ENCODE measurements at places on chromosomes 16 and 17.

DNA sequence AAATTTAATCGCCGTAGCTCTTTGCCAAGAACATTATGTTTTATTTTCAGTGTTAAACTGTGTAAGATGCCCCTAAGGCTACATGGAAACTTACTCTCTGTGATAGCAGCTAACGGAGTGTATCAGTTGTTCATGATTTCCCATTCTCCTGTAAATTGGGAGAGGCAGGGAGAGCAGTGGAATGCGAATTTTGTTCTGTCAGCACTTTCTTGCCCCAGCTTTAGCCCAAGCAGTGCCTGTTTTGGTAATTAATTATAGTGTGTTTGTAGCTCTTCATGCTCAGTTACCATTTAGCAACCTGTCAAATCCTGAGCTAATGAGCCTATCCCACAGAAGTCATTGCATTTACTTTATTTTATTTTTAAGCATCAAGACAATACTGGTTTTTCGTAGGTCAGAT is 475.1 kb upstream of the RBFOX1 start:
- no peak for DNase-seq

- DNase-seq, result no peak
These were observed 35.2 kb upstream of the KIFC3 start for GRCh38 chr16:57837305-57838125.

GRCh38 chr17:61411261-61412142 is 11.9 kb downstream of the TBX2 start:
- DNase-seq, result peak; percentile 47

GRCh38 chr16:23052221-23052620 is 97.0 kb downstream of the USP31 start:
- DNase-seq, result no peak

GRCh38 chr16:75044800-75045361 is 46.1 kb downstream of the ZNRF1 start:
- DNase-seq, result no peak

DNA sequence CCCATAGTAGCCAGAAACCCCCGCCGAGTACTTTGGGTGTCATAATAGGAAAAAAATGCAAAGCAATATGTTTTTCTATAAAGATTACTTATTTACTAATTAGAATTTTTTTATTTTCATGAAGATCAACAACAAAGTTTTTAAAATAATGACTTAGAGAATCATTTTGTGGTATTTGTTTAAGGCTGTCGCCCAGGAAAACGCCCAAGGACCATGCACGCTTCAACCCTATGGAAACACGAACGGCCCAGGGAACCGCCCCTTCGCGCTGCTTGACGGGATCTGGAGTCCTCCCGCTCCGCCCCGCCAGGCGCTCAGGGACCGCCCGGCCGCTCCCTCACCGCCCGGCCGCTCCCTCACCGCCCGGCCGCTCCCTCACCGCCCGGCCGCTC is 408 bp upstream of the KPNA2 start:
- peak; percentile 97 for DNase-seq

Measured in stimulated activated CD4-positive, alpha-beta T cell treated with anti-CD3 and anti-CD28 coated beads, Interleukin-15, amount 100 ng/mL, for 24 hours (primary cell).